ENCODE measurements at places on chromosomes 7 and 10.

DNA sequence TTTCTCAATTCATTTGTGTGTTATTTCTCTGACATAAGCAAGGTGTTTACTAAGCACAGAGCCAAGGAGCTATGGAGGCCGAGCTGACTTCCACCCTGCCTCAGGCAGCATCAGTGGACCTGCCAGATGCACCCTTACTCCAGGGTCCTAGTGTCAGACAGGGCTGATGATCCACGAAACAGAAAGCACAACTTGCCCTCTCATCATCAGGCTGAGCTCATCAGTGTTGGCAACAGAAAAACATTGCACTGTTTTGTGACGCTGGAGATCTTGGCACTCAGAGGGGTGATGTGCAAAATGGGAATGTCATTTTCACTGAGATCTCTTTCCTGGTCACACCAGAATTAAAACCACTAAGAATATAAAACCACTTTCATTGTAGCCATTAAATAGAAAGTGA, 201.8 kb downstream of the GLI3 start:
- DNase-seq: no peak

GRCh38 chr10:100847440-100847839, 65.3 kb upstream of the SLF2 start:
- no peak for DNase-seq

DNA sequence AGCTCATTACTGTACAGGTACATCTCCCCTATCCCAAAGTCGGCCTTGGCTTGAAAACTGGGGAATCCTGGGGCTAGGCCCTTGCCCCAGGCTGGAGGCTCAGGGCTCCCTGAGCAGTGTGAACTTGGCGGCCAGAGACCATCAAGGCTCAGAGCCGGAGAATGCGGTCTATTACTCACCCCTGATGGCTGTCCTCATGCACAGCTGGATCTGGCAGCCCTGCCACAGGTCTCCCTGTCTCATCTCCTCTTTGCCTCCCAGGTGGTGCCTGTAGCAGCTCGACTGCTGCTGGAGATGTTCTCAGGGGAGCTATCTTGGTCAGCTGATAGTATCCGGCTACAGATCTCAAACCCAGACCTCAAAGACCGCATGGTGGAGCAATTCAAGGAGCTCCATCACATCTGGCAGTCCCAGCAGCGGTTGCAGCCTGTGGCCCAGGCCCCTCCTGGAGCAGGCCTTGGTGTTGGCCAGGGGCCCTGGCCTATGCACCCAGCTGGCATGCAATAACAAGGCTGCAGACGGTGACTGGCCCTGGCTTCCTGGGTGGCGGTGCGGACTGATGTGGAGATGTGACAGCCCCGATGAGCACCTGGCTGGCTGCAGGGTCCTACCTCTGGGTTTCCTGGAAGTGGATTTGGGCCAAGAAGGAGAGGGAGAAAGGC, 10.7 kb downstream of the IRF5 start:
- no peak for DNase-seq

GRCh38 chr10:104663563-104663962, 22.5 kb downstream of the SORCS3 start:
- DNase-seq: no peak

- peak; percentile 10 for DNase-seq
These were observed 102.0 kb downstream of the STRA8 start for GRCh38 chr7:135335628-135336139.

GRCh38 chr10:64867501-64867962, 1346.3 kb downstream of the REEP3 start:
- DNase-seq: no peak

DNA sequence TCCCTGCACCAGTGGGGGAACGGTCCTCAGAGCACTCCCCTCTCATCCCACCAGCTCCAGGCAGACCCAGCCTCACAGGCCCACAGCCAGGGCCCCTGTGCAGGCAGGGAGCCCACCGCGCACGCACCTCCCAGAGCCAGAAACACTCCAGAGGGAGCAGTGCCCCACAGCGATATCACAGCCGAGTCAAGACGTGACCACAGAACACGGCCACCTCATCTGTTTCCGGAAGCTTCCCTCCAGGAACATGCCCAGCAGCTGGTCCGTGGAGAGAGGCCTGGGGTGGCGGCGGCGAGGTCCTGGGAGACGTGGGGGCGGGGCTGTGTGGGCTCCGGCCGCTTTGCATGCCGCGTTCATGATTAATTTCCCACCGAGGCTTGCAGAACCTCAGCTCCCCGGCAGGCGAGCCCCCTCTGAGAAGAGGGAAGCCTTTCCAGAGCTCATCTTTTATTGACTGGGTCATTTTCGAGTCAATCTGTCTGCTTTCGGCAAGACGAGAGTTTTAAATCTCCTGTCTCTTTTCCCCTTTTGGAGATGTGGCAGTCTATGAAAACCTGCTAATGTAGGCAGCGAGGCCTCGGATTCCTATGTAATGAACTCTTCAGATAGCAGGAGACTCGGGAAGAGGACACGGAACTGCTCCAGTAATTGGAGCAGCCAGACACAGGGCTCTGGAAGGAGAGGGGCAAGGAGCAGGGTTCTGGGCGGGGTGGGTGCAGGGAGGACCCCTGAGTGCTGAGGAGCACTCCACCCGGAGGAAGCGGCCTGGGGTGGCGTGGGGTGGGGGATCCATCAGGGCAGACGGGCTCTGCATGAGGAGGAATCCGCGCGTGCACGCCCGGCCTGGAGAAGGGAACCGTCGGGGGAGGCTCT, 242.8 kb downstream of the ELFN1 start:
- DNase-seq: no peak

DNA sequence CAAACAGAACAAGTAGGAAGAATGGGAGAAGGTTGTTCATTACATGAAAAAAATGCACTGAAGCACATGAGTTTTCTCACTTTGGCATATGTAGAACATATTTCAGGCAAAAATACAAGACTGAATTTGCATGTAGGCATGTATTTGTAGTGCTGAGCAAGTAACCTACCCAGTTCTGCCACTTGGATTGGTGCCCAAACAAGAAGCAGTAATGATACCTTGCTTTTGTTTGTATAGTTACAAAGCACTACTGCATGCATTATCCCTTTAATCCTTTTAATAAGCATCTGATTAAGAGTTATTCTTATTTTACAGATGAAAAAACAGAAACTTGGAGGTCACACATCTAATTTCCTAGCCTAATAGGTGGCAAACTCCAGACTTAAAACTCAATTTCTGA, 23.1 kb upstream of the CTTNBP2 start:
- DNase-seq: no peak

DNA sequence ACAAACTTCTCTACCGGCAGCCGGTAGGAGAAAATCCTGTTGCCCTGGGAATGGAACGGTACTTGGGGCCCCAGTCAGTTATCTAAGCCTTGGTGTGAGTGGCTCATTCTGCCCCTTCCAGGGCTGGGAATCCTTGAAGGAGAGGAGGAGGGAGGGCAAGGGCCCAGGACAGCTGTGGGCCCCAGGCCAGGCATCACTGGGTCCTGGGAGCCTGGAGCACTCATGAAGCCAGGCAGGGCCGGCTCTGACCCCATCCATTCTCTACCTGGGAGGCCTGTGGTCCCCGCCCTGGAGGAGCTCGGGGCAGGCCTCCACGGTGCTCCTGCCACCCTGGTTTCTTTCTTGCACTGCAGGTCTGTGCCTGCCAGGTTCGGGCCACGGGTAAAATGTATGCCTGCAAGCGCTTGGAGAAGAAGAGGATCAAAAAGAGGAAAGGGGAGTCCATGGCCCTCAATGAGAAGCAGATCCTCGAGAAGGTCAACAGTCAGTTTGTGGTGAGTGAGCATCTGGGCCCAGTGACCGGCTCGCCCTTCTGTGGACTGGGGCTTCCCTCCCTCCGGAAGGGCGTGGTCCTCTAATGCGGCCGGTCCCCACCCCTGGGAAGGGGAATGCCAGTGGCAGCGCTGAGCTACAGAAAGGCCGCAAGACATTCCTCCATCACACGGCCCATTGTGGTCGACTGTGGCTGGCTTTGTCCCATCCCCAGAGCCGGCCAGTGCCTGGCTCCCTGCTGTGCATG, 111.3 kb downstream of the RGS10 start:
- DNase-seq: no peak

DNA sequence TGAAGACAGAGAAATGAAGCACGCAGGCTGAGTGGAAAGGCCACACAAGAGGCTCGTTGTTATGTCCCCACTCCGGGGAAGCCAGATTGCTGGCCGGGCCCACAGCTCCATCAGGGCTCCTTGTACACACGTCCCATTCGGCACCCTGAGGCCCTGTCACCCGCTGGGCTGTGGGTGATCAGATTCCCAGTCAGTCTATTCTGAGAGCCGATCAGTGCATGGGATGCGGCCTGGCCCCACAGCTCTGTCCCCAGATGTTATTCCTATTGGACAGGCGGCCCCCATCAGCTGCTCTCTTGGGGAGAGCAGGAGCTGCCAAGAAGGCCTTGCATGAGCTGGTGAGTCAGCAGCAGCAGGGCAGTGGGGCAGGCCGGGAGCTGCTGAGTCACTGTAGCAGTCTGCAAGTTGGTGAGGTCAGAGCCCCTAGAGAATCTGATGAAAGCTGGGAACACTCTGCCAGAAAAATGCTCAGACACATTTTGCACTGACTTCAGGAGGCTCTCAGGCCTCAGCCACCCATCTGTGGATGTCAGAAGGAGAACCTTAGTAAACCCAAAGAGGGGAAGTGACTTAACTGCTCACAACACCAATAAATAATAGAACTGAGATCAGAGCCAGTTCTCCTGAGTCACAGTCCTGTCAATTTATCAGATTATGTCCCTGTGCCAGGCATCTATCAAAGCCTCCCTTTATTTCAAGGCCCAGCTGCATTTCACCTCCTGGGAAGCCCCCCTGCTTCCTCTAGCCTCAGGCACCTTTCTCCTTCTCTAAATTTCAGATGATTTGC, 9.4 kb upstream of the PSAP start:
- DNase-seq: no peak

DNA sequence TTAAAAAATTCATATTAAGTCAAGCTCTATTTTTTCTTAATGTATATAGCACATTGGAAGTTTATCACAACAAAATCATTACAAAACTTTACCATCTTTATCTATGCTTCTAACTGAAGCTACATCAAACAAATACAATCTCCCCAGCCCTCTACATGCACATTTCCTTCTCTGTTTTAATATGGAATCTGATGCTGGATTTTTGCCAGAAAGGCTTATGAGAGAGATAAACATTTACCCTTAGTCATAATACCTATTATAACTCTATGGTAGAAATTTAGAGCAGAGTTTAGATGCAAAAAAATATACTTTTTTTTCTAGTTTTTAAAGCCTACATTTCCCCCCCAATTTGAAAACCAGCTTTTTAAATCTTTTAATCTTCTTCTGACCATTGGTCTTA, 1198.6 kb downstream of the GATA3 start:
- no peak for DNase-seq

DNA sequence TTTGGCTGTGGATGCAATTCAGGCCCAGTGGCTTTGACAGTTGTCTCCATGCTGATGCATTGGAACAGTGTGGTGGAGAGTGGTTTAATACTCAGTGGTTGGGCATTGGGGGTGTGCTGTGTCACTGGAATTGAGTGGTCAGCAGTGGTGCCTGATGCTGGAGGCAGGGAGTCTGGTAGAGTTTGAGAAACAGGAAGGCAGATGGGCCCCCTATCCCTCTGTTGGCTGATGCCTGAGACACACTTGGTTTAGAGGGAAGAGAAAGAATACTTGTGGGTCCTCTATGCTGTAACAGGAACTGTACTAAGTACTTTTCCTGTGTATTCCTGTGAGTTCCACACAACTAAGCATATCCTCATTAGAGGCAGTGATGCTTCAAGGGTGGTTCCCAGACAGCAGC, 55.4 kb downstream of the EEPD1 start:
- DNase-seq: no peak

- no peak for DNase-seq
These were observed 17.2 kb upstream of the MNX1 start for GRCh38 chr7:157027568-157028198.

GRCh38 chr7:36942955-36943354, 218.7 kb upstream of the AOAH start:
- no peak for DNase-seq

DNA sequence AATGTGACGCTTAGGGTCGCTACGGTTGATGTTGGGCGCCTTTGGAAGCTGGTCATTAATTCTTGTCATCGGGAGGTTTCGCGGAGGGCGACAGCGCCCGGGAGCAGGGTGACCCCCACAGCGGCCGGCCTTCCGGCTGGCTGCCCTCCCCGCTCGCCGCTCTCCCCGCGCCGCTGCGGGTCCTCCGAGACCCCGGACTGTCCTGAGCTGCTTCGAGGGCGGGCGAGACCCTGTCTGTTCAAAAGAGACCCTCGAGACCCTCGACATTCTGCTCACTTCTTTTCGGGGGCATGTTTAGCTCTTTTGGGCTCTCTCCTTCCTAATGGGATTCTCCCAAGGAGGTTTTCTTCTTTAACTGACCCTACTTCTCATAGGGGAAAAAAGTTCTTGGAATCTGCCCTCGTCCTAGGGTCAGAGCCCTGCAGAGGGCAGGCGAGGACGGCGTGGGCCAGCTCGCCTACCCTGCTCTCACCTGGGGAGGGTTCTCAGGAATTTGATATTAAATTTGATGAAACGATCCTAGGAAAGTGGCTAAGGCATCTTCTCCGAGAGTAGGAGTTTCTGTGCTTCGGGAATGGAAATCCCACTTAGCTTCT, 257.0 kb downstream of the OTUD1 start:
- DNase-seq: no peak

- DNase-seq: no peak
These were observed 14.3 kb upstream of the ZNF467 start for GRCh38 chr7:149787428-149788299.

DNA sequence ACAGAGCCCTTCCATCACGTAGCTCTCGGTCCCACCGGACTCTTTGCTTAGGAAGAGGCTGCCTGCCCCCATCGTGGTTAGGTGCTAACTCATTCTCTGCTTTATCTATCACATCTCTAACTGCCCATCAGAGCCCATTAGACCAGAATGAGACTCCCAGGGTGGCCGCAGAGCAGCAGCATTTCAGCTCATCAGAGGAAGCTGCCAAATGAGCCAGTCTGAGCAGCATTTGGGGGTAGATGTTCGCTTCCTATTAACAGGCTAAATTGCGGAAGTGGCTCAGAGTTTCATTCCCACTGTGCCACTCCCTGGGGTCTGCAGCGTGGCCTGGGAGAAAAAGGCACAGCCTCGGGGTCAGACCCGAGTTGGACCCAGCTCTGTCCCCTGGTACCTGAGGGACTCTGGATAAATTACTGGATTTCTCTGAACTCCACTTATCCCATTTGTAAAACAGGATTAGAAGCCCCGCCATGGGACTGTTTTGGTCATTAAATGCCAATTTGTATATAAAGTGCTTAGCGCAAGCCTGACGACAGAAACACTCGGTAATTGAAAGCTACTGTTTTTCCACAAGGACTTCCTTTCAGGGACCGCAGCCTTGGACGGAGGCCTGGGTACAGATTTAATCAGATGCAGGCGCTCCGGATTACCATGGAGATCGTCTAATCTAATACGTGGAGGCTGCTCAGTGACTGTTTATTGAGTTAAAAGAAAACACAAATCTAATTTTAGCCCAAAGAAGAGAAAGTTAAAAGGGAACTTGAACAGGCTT, 73.8 kb upstream of the PRLHR start:
- peak; percentile 32 for DNase-seq
